ENCODE measurements at places on chromosomes 5 and 9. TPM values are rescaled to one million over a fixed set of nuclear protein-coding genes. Genes with fewer than 3 reads are reported as not detected.

GRCh38 chr9:136095070-136096058 lies at the start of gene NACC2:
TSS of gene NACC2 (minus strand) at chr9:136095289. CDS start at chr9:136050521, 44,768 bp downstream.
- no peak for DNase-seq
- peak within 1 kb of the TSS; percentile 59 for H3K4me3 ChIP-seq
- H3K27me3 ChIP-seq = no peaks in the 10 kb centered on the region
- peaks cover 50% of the 10 kb centered on the region for H3K4me1 ChIP-seq

- H3K27me3 ChIP-seq = no peaks in the 10 kb centered on the region
- no peaks in the 10 kb centered on the region for H3K4me1 ChIP-seq
- H3K27ac ChIP-seq = no peak overlapping the region
- no peak for DNase-seq
- no peak overlapping the region for H3K4me3 ChIP-seq
- no peaks in the 10 kb centered on the region for H3K36me3 ChIP-seq
These were observed 408.3 kb downstream of the ENC1 start for GRCh38 chr5:74232276-74232675.

GRCh38 chr5:80706835-80707447 lies 52.2 kb upstream of the DHFR start:
- H3K4me1 ChIP-seq = peaks cover 8% of the 10 kb centered on the region
- H3K27me3 ChIP-seq = no peaks in the 10 kb centered on the region
- peak overlapping the region; percentile 53 for H3K27ac ChIP-seq
- DNase-seq = no peak
- no peak overlapping the region for H3K4me3 ChIP-seq

DNA sequence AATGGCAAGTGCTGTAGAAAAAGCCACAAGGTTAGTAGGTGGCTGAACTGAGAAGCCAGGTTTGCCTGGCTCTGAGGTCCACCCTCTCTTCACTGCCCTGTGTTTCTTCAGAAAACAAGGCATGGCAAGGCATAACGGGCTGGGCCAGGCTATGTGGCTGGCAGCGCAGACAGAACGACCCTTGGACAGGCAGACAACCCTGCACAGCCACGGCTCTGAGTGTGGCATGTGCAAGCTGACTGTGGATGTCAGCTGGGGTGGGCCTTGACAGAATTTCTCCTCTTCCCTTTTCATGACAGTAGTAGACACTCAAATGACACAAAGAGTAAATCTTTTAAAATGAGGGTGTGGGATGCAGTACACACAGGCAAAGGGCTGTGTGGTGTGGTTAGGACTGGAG lies 81.7 kb downstream of the MACROH2A1 start:
- H3K27ac ChIP-seq = no peak overlapping the region
- no peaks in the 10 kb centered on the region for H3K4me1 ChIP-seq
- no peak for DNase-seq
- H3K4me3 ChIP-seq = no peak overlapping the region

- no peak overlapping the region for H3K4me3 ChIP-seq
- H3K4me1 ChIP-seq = no peaks in the 10 kb centered on the region
- DNase-seq = no peak
- H3K27ac ChIP-seq = no peak overlapping the region
These were observed 111.8 kb upstream of the TLE1 start for GRCh38 chr9:81801190-81801589.

GRCh38 chr5:14560091-14560595 lies 21.4 kb upstream of the OTULINL start:
- no peak overlapping the region for H3K27ac ChIP-seq
- H3K4me1 ChIP-seq = no peaks in the 10 kb centered on the region
- no peaks in the 10 kb centered on the region for H3K27me3 ChIP-seq
- H3K4me3 ChIP-seq = no peak overlapping the region

The SLC36A3 gene
- total RNA-seq = not detected

Data from vagina (tissue), 2 donors.